CD14-positive monocyte (primary cell): ENCODE measurements at places on chromosomes 4 and X. TPM values are rescaled to one million over a fixed set of nuclear protein-coding genes. Genes with fewer than 3 reads are reported as not detected.

DNA sequence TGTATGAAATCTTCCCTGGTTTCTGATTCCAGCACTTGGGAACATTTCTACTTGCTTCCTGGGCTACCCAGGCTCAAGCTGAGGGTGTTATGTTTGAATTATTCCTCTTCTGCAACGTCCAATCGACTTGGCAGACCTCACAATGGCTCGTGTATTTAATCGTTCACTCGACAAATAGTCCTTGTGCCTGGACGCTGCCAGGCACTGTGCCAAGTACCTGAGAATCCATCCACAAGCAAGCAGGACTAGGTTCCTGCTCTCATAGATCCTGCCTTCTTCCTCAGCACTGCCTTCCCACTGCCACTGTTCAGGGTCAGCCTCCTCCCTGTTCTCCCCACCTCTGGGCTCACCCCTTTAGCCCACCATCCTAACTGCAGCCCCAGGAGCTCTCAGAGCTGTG lies 113.3 kb downstream of the EFNB1 start:
- no peaks in the 10 kb centered on the region for H3K36me3 ChIP-seq
- H3K4me3 ChIP-seq = no peak overlapping the region
- H3K27me3 ChIP-seq = no peaks in the 10 kb centered on the region
- H3K27ac ChIP-seq = no peak overlapping the region
- no peak for DNase-seq
- H3K4me1 ChIP-seq = no peaks in the 10 kb centered on the region

GRCh38 chrX:22533898-22534297 lies 261.2 kb downstream of the CBLL2 start:
- H3K4me1 ChIP-seq = no peaks in the 10 kb centered on the region
- no peak for DNase-seq
- no peaks in the 10 kb centered on the region for H3K36me3 ChIP-seq
- no peaks in the 10 kb centered on the region for H3K27me3 ChIP-seq
- no peak overlapping the region for H3K4me3 ChIP-seq

Gene CXCL3
- polyA plus RNA-seq = 2.5 and 3.7 TPM in 2 replicates

- no peak overlapping the region for H3K4me3 ChIP-seq
- no peaks in the 10 kb centered on the region for H3K27me3 ChIP-seq
- peaks cover 42% of the 10 kb centered on the region for H3K4me1 ChIP-seq
- H3K27ac ChIP-seq = no peak overlapping the region
- no peaks in the 10 kb centered on the region for H3K36me3 ChIP-seq
Measured at GRCh38 chr4:52059372-52059771, 8.3 kb downstream of the SPATA18 start.

Gene KIAA1210
- not detected for polyA plus RNA-seq

Gene MSX1
- not detected for polyA plus RNA-seq

DNA sequence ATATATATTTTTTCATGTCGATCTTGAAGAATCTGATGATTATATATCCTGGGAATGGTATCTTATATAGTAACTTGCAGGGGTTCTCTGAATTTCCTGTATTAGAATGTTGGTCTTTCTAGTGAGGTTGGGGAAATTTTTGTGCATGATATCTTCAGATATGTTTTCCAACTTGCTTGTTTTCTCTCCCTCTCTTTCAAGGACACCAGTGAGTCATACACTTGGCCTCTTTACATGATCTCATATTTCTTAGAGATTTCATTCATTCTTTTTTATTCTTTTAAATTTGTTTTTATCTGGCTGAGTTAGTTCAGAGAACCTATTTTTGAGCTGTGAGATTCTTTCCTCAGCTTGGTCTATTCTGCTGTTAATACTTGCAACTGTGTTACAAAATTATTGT lies 27.2 kb upstream of the C4orf17 start:
- no peaks in the 10 kb centered on the region for H3K4me1 ChIP-seq

DNA sequence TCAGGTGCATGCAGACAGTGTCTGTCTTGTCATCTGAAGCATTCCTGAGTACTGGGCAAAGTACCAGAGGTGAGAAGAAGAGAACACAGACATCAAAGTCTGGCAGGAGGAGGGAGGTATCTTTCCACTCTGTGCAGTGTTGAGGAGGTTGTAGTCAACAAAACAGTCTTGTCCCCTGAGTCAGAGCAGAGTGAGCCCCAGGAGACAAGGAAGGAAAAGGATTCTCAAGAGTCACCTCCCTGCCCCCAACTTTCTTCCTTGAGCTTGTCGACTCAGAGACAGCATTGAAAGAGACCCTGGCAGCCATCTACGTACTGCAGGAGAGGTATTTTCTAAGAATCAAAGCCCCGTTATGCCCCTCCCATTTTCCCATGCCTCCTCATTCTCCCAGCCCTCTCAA lies 4.4 kb upstream of the SRPX start:
- DNase-seq = no peak
- H3K27ac ChIP-seq = no peak overlapping the region
- H3K27me3 ChIP-seq = peaks cover 24% of the 10 kb centered on the region
- H3K4me1 ChIP-seq = peaks cover 12% of the 10 kb centered on the region
- H3K36me3 ChIP-seq = no peaks in the 10 kb centered on the region

- no peaks in the 10 kb centered on the region for H3K36me3 ChIP-seq
- H3K4me1 ChIP-seq = no peaks in the 10 kb centered on the region
- H3K4me3 ChIP-seq = no peak overlapping the region
- H3K27me3 ChIP-seq = no peaks in the 10 kb centered on the region
- H3K27ac ChIP-seq = no peak overlapping the region
Measured at GRCh38 chr4:21625447-21625846, 323.1 kb downstream of the KCNIP4 start.

- H3K27ac ChIP-seq = no peak overlapping the region
- no peaks in the 10 kb centered on the region for H3K27me3 ChIP-seq
- no peak overlapping the region for H3K4me3 ChIP-seq
- DNase-seq = no peak
Measured at GRCh38 chr4:114807357-114807756, 208.8 kb downstream of the UGT8 start.

Gene PAGE2B
- not detected for polyA plus RNA-seq
